Suprapubic skin (tissue), 4 donors: ENCODE measurements at places on chromosomes 11 and 22.
A peak's percentile ranks its signal among the peaks of the same experiment; 100 is the strongest.

GRCh38 chr11:61930933-61931332 lies 13.6 kb upstream of the RAB3IL1 start:
- no peak for DNase-seq

GRCh38 chr11:27699926-27700350 lies 317 bp downstream of the BDNF start:
- no peak for DNase-seq

DNA sequence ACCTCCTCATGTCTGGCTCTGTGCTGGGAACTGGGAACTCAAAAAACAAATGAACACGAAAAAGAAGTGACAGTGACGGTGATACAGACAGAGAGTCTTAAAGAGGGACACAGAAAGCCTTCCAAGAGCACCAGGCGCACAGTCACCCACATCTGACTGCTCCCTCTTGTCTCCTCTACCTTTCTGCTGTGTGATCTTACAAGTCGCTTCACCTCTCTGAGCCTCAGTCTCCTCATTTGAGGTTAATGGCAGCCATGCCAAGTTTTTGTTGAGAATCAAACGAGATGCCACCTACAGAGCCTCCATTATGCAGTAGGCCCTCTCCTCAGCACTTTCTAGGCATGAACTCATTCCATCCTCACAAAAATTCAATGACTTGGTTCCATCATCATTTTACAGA lies 3.7 kb downstream of the LRRC32 start:
- peak; percentile 14 for DNase-seq

DNA sequence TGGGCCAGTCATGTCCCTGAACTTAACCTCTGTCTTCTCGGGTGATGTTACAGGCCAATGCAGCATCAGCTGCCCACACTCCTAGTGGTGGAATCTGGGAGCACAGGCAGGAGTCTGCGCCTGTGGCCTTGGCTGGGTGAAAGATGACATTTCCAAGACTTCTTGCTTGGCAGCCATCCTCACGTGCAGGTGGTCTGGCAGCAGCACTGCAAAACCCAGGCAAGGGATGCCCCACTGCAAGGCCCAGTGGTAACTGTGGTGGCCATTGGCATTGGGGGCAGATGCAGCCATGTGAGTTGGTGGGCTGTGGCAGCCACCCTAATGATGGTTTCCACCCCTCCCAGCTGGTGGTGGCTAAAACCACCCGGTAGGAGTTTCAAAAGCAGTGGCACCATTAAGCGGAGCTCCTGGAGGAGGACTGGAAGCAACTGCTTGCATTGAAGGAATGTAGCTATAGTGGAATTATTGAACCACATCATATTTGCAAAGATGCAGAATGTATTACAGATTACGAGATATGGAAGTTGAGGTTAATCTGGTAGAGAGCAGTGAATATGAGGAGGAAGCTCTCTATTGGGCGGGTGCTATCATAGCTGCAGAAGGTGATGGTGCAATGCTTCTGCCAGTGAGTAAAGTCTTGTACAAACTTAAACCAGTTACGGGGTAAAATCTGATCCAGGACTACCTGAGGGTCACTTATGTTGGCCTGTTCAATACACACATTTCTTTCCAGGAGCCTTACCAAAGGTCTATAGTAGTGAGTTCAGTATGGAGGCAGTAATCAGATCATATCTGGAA lies 120.7 kb upstream of the TOP3B start:
- DNase-seq, result no peak

GRCh38 chr22:30763815-30764673 lies 69.4 kb downstream of the OSBP2 start:
- DNase-seq, result no peak

DNA sequence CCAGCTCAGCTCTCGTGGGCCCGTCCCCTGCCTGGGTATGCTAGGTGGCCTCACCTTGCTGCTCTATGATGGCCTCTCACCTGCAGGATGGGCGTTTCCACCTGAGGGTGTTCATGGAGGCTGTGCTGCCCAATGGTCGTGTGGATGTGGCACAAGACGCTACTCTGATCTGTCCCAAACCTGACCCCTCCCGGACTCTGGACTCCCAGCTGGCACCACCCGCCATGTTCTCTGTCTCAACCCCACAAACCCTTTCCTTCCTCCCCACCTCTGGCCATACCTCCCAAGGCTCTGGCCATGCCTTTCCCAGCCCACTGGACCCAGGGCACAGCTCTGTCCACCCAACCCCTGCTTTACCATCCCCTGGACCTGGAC lies 2.1 kb downstream of the ZP1 start:
- DNase-seq, result peak; percentile 52

DNA sequence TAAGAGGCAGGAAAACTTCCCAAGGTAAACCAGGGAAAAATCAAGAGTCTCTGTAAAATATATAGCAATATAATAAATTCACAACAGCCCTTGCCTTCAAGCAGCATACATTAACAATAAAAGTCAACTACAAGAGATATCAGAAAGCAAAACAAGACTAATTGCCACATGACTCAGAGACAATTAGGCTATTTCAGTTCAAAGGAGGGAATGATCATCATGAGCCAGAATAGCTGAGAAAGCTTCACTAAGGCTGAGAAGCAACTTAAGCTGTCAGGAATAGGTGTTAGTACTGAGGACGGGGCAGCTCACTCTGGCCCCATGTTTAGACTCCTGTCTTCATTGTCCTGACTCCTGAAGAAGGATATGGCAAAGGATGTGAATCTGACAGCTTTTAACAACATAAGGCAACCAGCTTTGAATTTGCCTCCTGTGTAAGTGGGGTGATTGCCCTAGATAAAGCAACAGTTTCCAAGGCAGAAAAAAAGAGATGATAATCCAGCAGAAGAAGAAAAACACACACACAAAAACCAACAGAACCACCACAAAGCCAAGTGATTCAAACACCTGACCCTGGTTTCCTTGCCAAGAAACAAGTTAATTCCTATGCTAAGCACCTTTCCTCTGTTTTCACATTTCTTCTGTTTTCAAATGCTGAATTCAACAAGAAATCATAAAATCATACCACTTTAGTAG lies 60.8 kb downstream of the SIK3 start:
- no peak for DNase-seq

GRCh38 chr22:43393132-43393843 lies 18.5 kb upstream of the MPPED1 start:
- DNase-seq, result no peak
